ENCODE measurements at places on chromosomes 3 and 15. TPM values are rescaled to one million over a fixed set of nuclear protein-coding genes. Genes with fewer than 3 reads are reported as not detected.

The ATG3 gene
- total RNA-seq = 44.0 TPM

The P4HTM gene
- 53.6 TPM for total RNA-seq

The LRRIQ4 gene
- not detected for total RNA-seq

The ISLR2 gene
- total RNA-seq = not detected

The DUT gene
- total RNA-seq = 78.0 TPM

- peaks cover 7% of the 10 kb centered on the region for H3K4me1 ChIP-seq
- no peak for DNase-seq
- H3K4me3 ChIP-seq = no peak overlapping the region
- no peak overlapping the region for H3K27ac ChIP-seq
- no peaks in the 10 kb centered on the region for H3K27me3 ChIP-seq
These were observed 97.7 kb upstream of the SLC4A7 start for GRCh38 chr3:27581852-27582251.

DNA sequence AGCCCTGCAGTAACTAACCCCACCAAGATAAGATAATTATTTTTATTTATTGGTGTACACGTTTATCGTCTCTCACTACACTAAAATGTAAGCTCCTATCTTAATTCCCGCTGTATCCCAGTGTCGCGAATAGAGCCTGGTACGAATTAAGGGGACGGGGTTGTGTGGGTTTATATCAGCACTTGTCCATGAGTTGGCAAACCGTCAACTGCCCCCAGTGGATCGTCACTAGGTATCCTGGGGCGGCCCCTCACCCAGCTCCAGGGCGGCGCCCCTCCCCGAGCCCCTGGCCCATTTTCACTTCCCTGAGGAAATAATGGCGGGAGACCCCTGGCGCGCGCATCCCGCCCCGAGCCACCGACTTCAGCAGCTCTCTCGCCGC, 465 bp downstream of the RUVBL1 start:
- H3K4me1 ChIP-seq = peaks cover 16% of the 10 kb centered on the region
- H3K36me3 ChIP-seq = no peaks in the 10 kb centered on the region
- DNase-seq = no peak

DNA sequence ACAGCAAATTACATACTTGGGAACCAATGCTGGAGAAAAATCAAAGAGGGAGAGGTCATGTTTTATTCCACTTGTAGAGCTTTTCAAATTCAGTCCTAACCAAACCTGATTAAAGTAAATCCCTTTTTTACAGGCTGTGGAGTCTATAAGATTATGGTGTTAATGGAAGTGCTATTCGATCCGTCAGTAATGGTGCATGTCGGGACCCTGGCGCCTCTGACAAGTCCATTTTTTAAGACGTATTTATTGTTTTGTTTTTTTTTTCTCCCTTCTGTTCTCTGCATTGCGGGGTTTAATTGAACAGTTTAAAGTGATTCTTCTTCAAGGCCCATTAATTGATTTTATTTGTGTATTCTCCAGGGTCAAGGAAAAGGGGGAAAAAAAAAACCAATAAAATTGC, 725.9 kb downstream of the TUSC7 start:
- no peaks in the 10 kb centered on the region for H3K27me3 ChIP-seq
- no peak overlapping the region for H3K4me3 ChIP-seq
- DNase-seq = no peak
- H3K36me3 ChIP-seq = no peaks in the 10 kb centered on the region

GRCh38 chr15:24862726-24863521, 91.9 kb upstream of the SNRPN start:
- H3K27me3 ChIP-seq = no peaks in the 10 kb centered on the region
- no peak for DNase-seq
- no peaks in the 10 kb centered on the region for H3K36me3 ChIP-seq
- no peaks in the 10 kb centered on the region for H3K4me1 ChIP-seq

- H3K27ac ChIP-seq = no peak overlapping the region
- no peaks in the 10 kb centered on the region for H3K4me1 ChIP-seq
- no peak for DNase-seq
- no peaks in the 10 kb centered on the region for H3K36me3 ChIP-seq
- no peak overlapping the region for H3K4me3 ChIP-seq
These were observed 192.8 kb upstream of the CRBN start for GRCh38 chr3:3372210-3372777.

DNA sequence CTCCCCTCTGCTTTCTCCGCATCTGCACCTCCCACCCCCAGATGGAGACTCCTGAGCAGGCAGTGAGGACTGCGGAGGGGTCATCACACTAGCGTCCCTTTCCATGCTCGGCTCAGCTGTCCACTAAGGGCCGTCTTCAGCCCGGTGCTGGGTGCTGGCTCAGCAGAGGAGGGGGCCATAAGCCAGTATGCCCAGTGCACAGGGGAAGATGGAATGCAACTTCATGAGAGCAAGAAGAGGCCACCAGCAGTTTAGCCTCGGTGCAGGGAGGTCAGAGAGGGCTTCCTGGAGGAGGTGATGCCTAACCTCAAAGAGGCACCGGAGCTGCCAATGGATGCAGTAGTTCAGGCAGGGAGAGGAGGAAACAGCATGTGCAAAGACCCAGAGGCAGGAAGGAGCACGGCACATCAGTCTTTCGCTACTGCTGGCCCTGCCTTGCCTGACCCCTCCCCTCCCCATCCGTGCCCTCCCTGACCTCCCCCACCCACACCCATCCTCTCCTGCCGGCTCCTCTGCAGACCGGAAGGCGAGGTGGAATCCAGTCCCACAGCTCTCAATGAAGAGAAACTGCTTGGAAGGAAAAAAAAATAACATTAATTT, 15.2 kb upstream of the PLXND1 start:
- H3K27me3 ChIP-seq = no peaks in the 10 kb centered on the region
- H3K27ac ChIP-seq = no peak overlapping the region
- H3K36me3 ChIP-seq = no peaks in the 10 kb centered on the region
- no peak overlapping the region for H3K4me3 ChIP-seq
- H3K4me1 ChIP-seq = peaks cover 17% of the 10 kb centered on the region

- H3K4me1 ChIP-seq = no peaks in the 10 kb centered on the region
- H3K27me3 ChIP-seq = no peaks in the 10 kb centered on the region
- no peak overlapping the region for H3K27ac ChIP-seq
- DNase-seq = no peak
- no peak overlapping the region for H3K4me3 ChIP-seq
These were observed 4.3 kb downstream of the NRROS start for GRCh38 chr3:196643761-196644160.

DNA sequence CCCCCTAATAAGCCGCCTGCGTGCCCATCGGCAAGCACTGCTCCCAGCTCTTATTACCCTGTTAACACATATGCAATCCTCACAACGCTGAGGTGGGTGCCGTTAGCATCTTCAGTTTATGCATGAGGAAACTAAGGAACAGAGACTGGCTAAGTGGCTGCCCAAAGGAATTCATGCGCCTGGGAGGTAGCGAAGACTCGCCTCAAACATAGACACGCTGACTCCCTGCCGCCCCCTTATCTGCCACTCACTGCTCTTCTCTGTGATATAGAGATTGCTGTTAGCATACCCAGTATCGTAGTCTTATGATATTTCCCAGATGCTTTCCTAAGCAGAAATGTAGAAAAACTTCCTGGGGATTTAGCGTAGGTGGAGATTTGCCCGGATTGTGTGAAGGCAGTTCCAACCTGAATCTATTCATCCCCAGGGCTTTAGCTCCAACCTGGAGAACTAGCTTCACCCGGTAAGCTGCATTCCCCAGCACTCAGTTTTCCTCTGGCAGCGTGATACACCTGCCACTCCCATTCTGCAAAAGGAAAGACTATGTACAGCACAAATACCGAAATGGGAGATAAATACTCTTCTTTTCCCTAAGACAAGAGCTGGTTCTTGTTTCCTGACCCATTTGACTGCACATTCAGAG, 23.7 kb upstream of the CD47 start:
- no peak overlapping the region for H3K27ac ChIP-seq
- DNase-seq = no peak
- peaks cover 13% of the 10 kb centered on the region for H3K4me1 ChIP-seq
- H3K36me3 ChIP-seq = no peaks in the 10 kb centered on the region

- no peaks in the 10 kb centered on the region for H3K36me3 ChIP-seq
- no peak overlapping the region for H3K27ac ChIP-seq
- H3K4me1 ChIP-seq = no peaks in the 10 kb centered on the region
- no peak overlapping the region for H3K4me3 ChIP-seq
- H3K27me3 ChIP-seq = no peaks in the 10 kb centered on the region
These were observed 9.3 kb downstream of the BDH1 start for GRCh38 chr3:197546307-197547085.

GRCh38 chr15:66593219-66593780, 27.5 kb upstream of the LCTL start:
- H3K36me3 ChIP-seq = no peaks in the 10 kb centered on the region
- DNase-seq = no peak
- H3K27me3 ChIP-seq = no peaks in the 10 kb centered on the region
- no peaks in the 10 kb centered on the region for H3K4me1 ChIP-seq
- H3K27ac ChIP-seq = no peak overlapping the region

GRCh38 chr15:71659730-71660067, 150.7 kb upstream of the NR2E3 start:
- no peak for DNase-seq
- no peak overlapping the region for H3K4me3 ChIP-seq
- peaks cover 17% of the 10 kb centered on the region for H3K4me1 ChIP-seq
- H3K27ac ChIP-seq = no peak overlapping the region

GRCh38 chr15:73183071-73183470, 130.8 kb downstream of the NEO1 start:
- no peak for DNase-seq
- no peak overlapping the region for H3K4me3 ChIP-seq
- no peak overlapping the region for H3K27ac ChIP-seq
- H3K4me1 ChIP-seq = no peaks in the 10 kb centered on the region

DNA sequence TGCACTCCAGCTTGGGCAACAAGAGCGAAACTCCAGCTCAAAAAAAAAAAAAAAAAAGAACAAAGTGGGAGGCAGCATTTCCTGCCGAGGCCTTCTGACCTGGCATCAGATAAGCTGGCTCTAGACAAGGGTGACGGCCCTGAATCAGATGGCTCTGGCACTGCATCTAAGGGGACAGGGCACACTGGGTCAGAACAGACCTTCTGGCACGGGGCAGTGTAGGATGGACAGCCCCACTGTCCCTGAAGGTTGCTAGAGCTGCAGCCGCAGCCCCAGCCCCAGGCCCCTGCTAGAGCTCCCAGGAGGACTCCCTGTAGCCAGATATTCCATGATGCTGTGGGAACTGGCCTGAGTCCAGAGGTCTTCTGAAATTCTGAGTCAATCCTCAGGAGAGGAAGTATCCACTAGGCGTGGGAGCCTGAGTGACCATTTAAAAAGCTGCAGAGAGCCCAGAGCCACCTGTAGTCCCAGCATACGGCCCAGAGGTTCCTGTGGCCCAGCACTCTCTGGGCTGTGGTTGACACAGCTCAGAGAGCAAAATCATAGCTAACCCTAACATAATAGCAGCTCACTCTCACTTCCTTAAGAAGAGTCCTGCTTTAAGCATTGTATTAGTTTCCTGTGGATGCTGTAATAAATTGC, 69.2 kb upstream of the MFGE8 start:
- peak; percentile 90 for DNase-seq
- no peaks in the 10 kb centered on the region for H3K36me3 ChIP-seq
- H3K4me3 ChIP-seq = no peak overlapping the region
- H3K27me3 ChIP-seq = 0 out of 2 replicates have a peak, but pooled peaks cover 4% of the 10 kb centered on the region

DNA sequence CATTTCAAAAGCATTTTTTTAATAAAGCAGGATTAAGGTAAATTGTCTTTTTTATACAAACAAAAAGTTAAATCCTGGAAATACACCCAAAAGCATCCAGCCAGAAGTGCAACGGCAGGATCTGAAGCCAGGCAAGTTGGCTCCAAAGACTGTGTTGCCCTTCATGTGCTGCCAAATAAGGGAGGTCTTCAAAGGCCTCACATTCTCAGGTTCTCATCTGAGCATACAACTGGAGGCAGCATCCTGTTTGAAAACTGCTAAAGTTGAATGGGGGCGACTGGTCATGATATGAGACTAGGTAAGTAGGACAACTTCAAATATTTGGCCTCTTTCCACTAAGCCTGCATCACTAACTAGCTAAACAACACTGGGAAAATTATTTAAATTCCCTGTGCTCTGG, 52.2 kb downstream of the IMPG2 start:
- no peaks in the 10 kb centered on the region for H3K27me3 ChIP-seq
- no peak overlapping the region for H3K4me3 ChIP-seq
- H3K4me1 ChIP-seq = no peaks in the 10 kb centered on the region
- no peak for DNase-seq

- H3K4me3 ChIP-seq = no peak overlapping the region
- H3K27me3 ChIP-seq = peaks cover 29% of the 10 kb centered on the region
- no peak for DNase-seq
- H3K4me1 ChIP-seq = no peaks in the 10 kb centered on the region
These were observed 13.6 kb upstream of the GATM start for GRCh38 chr15:45391746-45392583.
